NCI-H226 (cell line): ENCODE measurements at places on chromosomes 7 and 10.

- no peak for DNase-seq
Measured at GRCh38 chr7:102425639-102426267, 7.6 kb upstream of the ORAI2 start.

DNA sequence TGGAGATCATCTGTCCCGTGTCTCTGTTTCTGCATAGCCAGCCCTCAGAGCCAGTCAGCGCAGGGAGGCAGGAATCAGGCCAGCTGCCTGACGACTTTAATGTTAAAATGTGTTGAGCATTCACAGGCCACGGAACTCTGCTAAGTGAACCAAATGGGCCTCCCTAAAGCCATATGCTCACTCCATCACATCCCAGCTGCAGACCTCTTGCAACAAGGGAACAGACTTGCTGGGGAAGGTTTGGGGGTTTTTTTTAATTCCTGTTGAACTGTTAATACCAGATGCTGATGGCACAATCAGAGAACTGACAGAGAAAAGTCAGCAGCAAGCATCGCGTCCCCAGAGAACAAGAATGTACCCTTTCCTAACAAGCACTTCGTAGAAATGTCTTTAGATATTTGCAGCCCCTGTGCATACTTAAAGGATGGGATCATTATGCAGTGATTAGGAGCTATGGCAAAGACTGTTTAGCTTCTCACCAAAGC, 900.4 kb upstream of the AUTS2 start:
- DNase-seq: no peak

- peak; percentile 47 for DNase-seq
Measured at GRCh38 chr10:74991435-74991834, 120.0 kb upstream of the SAMD8 start.

DNA sequence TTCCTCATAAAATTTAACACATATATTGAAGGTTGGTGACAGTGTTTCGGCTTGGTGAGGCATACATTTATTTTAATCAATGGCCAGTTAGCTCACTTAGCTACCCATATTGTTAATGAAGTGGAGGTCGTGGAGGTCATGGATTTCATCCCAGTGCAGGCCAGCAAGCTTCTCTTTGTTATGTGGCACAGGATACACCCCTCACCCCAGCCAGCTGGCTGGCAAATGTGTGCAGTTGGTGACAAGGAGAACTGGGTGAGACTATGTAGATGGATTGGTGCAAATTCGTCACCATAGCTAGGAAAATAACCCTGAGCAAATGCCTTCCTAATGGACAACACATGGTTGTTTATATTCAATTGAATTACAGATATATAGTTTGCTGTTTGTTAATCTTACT, 50.5 kb upstream of the FOXP2 start:
- no peak for DNase-seq

DNA sequence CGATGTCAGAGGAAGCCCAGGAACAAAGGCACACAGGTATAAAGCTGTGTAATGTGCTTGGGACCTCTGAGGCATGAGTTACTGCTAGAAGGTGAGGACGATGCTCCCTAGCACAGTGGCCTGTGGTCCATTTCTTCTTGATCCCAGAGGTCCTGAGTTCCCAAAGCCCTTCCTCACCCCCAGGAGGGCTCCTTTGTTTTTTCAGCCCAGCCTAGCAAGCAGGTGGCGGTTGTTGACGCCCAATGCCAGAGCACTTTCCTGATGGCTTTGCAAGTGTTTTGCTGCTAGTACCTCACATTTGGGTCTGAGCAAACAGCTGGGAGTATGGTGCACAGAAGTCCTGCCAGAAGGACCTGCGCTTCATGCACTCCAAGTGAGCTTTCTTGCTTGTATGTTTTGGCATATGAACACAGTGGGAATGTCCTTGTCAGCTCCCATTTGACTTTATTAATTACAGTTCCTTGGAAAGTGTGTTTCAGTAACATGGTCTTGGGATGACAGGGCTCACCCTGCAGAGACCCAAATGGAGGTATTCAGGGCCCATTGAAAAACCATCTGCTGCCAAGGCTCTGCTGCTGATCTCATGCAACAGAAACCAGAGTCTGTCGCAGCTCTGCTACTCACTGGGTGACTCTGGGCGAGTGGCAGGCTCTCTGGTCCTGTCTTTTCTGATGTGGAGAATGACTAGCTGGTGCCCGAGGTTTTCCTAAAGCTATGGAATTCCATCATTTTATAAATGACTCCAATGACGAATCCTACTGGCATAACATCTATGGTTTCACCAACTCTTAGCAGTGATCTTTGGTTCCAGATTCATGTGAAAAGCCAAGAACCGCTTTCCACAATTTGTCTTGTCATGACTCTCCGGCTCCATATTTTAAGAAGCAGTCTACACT, 134.9 kb downstream of the ARID5B start:
- DNase-seq: no peak

DNA sequence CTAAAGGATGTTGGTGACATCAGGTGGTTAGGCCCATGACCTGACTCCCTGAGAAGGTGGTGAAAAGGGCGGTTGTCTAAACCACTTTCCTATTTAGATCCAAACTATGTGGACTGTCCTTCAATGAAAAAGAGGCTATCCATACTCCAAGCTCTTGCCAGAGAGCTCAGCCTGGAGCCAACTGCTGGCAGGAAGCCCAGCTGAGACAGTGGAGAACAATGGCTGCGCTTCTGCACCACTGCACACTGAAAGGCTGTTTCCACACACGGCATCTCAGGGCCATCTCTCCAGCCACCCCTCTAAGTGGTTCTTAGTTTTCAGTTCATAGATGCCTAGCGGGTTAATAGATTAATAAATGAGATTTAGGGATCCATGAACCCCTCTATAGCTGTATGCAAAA, 488.8 kb upstream of the ZMIZ1 start:
- no peak for DNase-seq

DNA sequence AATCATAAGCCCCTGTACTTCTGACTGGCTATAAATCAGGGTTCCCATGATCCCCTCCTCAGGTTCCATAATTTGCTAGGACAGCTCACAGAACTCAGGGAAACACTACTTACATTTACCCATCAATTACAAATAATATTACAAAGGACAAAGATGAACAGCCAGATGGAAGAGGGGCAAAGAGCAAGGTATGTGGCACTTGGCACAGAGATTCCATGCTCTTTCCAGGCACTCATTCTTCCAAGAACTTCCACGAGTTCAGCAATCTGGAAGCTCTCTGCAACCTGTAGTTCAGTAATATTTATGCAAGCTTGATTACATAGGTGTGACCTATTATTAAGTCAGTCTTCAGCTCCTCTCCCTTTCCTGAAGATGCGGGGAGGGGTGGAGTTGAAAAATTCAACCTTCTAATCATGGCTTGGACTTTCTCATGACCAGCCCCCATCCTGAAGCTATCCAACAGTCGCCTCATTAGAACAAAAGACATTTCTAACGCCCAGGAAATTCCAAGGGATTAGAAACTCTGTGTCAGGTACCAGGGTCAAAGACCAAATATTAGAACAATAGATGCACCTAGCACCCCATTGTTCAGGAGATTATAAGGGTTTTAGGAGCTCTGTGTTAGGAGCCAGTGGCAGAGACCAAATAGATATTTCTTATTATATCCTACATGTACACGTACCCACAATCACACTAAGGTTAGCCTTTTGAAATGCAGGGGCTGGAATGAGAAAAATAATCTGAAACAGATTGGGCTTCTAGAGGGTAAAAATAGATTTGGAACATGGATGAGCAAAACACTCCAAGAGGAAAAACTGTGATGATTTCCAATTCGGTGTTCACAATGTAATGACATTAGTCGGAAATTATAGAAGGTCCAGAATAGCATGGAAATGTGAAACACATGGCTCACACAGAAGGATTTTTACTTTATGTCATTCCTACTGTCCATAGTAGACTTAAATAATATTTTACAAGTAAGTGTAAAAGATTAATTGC, 7.0 kb downstream of the ANKMY2 start:
- DNase-seq: no peak

- no peak for DNase-seq
Measured at GRCh38 chr7:12481722-12482121, 78.1 kb upstream of the VWDE start.

DNA sequence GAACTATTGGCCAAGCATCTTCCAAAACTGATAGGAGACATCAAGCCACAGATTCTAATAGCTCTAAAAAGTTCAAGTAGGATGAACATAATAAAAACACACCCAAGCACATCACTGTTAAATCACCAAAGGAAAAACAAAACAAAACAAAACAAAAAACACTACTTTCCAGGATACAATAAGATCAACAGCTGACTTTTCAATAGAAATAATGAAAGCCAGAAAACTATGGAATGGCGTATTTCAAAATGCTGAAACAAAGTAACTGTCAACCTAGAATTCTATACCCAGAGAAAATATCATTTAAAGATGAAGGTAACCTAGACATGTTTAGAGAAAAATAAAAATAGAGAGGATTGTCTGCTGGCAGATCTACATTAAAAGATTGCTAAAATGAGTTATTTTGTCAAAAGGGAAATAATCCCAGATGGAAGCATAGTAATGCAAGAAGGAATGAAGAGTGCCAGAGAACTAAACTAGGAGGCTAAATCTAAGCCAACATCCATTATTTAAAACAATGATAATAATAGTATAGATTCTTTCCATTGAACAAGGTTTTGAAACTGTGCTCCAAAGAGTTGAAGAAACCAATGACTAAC, 13.9 kb downstream of the TUBAL3 start:
- DNase-seq: no peak

DNA sequence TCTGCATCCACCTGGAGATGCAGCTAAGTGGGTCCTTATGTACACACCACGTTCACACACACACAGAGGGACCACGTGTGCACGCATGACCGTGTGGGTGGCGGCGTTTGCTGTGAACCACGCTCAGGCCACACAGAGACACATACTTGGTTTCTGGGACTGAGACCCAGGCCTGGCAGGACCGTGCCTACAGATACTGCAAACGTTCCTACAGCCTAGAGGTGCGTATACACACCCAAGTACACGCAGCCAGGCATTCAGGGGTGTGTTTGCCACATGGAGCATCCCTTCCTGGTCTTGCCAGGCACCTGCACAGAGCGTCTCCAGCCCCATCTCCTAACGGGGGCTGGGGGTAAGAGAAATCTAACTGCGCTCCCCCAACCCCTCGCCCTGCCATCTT, 49.0 kb upstream of the GTF2IRD1 start:
- no peak for DNase-seq
